B cell (primary cell): ENCODE measurements at places on chromosomes 7 and 10. TPM values are rescaled to one million over a fixed set of nuclear protein-coding genes. Genes with fewer than 3 reads are reported as not detected.
A peak's percentile ranks its signal among the peaks of the same experiment; 100 is the strongest.

HHEX gene
- 149 and 155 TPM in 2 replicates for total RNA-seq

SEMA3A gene
- 0.41 TPM in 1 of 2 replicates, not detected in the other for total RNA-seq

LIPF gene
- total RNA-seq: not detected in 2 replicates

GSTO2 gene
- total RNA-seq: 0.89 and 1.4 TPM in 2 replicates

SLC26A5 gene
- total RNA-seq: not detected in 2 replicates

NOS3 gene
- total RNA-seq: 0.39 TPM in 1 of 2 replicates, not detected in the other

HKDC1 gene
- not detected in 2 replicates for total RNA-seq

TMEM72 gene
- not detected in 2 replicates for total RNA-seq

DNA sequence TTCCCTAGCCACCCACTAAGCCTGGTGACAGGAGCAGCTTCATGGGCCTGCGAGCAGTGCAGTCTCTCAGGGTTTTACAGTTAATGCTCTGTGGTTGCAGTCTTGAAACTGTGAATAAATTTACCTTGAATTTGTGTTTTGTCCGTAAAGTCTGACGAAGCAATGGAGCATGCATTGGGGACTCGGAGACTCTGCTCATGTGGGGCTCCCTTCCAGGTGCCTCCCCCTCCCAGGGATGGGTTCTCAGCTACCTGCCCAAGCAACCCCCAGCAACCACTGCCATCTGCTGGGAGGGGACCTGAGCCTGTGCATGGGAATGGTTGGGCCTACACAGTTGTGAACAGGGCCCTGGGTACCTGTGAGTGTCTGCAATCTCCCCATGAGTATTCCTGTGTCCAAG is 36.3 kb upstream of the IKZF1 start:
- no peak overlapping the region for H3K4me3 ChIP-seq
- peaks cover 91% of the 10 kb centered on the region for H3K4me1 ChIP-seq
- peak overlapping the region; percentile 57 for H3K27ac ChIP-seq
- DNase-seq: peak; percentile 21

DNA sequence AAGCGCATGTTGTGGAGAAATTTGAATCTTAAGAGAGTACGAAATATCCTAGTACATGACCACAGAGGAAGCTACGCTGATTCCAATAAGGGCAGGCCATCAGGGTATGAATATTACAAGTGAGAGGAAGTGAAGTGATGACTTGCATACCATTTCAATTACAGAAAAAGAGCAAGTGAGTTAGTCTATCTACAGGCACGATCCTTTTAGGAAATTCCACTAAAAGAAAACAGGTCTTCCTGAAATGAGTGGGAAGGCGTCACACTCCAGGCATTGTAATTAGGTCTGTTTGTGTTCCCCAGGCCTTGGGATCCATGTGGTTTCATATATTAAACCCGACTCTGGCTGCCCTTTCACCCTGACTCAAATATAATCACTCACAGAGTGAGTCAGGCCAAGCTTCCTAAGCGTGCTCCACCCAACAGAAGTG is 152.5 kb downstream of the SEMA3A start:
- no peaks in the 10 kb centered on the region for H3K36me3 ChIP-seq
- H3K27me3 ChIP-seq: no peaks in the 10 kb centered on the region
- H3K4me1 ChIP-seq: no peaks in the 10 kb centered on the region
- H3K27ac ChIP-seq: no peak overlapping the region

DNA sequence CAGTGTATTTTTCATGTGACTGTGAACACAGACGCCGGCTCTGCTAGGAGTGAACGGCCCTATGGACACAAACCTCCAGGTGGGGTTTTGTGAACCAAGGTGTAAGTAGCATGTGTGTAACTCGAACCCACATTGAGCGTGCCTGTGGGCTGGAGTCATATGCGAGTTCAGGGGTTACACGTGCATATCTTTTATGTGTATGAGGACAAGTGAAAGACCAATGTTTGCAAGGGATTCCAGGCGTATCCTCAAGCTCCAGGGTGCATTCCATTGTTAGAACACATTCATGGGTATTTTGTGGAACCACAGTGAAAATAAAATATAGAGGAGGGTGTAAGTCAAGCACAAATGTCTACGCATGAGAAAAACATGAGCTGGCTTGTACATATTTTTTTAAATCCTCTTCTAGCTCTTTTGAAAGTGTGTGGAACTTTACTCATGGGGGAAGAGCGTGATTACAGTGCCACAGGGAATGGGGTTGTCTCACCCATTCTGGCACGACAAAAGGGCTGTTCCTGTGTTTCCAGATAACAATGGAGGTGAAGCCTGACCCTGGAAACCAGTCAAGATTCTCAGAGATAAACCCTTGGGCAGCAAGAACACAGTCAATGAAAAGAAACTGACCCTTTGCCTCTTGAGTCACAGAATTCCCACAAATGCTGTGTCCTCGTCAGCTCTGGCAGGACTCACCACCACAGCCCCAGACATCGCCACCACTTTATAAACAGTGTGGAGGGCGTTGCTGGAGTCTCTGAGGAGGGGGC is 37.0 kb upstream of the GOT1 start:
- no peaks in the 10 kb centered on the region for H3K4me1 ChIP-seq
- no peak for DNase-seq
- H3K27ac ChIP-seq: no peak overlapping the region
- no peaks in the 10 kb centered on the region for H3K36me3 ChIP-seq
- no peak overlapping the region for H3K4me3 ChIP-seq
- H3K27me3 ChIP-seq: peaks cover 7% of the 10 kb centered on the region

DNA sequence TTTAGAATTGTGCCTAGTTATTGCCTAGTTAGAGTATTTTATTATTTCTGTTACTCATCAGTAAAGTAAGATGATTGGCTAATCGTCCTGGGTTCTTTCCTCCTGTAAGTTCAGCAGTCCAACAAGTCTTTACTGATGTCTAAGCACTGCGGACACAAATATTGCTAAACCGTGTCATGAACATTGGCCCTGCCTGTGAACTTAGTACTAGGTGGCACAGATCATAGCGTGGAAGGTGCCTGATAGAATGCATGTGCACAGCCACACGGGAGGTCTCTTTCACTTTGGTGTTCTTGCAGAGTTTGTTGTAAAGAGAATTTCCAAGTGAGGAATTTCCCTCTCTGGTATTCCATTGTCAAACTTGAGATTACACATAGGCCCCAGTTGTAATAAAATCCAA is 38.0 kb downstream of the RBM33 start:
- H3K4me1 ChIP-seq: no peaks in the 10 kb centered on the region
- no peaks in the 10 kb centered on the region for H3K27me3 ChIP-seq
- DNase-seq: no peak
- peaks cover 61% of the 10 kb centered on the region for H3K36me3 ChIP-seq
- H3K27ac ChIP-seq: no peak overlapping the region

GRCh38 chr10:50538555-50539398 is 85.0 kb downstream of the SGMS1 start:
- H3K4me1 ChIP-seq: peaks cover 45% of the 10 kb centered on the region
- H3K27ac ChIP-seq: no peak overlapping the region
- H3K27me3 ChIP-seq: no peaks in the 10 kb centered on the region
- DNase-seq: no peak
- no peak overlapping the region for H3K4me3 ChIP-seq
- H3K36me3 ChIP-seq: peaks cover 3% of the 10 kb centered on the region

GRCh38 chr7:27174874-27175625 is 930 bp upstream of the HOXA10 start:
- peaks cover 52% of the 10 kb centered on the region for H3K4me1 ChIP-seq
- no peak for DNase-seq
- no peak overlapping the region for H3K27ac ChIP-seq
- H3K4me3 ChIP-seq: no peak overlapping the region
- H3K36me3 ChIP-seq: no peaks in the 10 kb centered on the region

DNA sequence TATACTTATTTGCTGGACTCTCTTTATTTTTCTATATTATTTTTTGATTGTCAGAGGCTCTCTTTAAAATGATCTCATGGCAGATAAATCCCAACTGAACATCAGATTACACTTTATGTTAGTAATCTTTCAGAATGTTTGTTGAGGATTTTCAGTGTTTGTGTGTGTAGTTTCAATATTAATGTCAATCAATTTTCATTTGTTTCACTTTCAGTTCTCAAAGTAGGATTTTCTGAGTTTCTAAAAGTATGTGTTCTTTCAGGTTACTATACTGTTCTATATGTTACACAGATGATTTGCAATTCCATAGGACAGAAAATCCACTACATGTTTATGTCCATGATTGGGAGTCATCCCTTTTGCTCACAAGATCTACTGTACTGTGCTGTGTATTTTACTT is 311.9 kb upstream of the POT1 start:
- H3K27me3 ChIP-seq: no peaks in the 10 kb centered on the region
- no peak overlapping the region for H3K4me3 ChIP-seq
- no peak overlapping the region for H3K27ac ChIP-seq
- no peak for DNase-seq

GRCh38 chr7:155405399-155406318 is 52.3 kb upstream of the EN2 start:
- no peak overlapping the region for H3K27ac ChIP-seq
- H3K27me3 ChIP-seq: no peaks in the 10 kb centered on the region
- no peak for DNase-seq
- no peak overlapping the region for H3K4me3 ChIP-seq
- H3K36me3 ChIP-seq: no peaks in the 10 kb centered on the region
- no peaks in the 10 kb centered on the region for H3K4me1 ChIP-seq

DNA sequence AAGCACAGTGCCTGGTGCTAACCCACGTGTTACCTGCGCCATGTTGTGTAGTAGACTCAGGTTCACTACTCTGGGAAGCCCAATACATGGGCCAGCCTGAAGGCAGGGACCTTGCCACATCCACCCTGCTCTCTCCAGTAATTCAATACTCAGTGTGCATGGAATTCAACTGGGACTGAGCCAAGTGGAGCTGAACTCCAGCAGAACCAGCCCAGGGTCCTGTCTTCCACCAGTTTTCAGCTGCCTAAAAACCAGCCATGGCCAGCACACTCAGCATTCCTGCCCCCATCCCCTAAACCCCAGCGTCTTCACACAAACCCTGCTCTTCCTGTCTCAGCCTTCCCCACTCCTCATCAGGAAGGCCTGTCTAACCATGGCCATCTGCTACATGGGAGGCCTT is 15.4 kb downstream of the FGF8 start:
- no peaks in the 10 kb centered on the region for H3K4me1 ChIP-seq
- DNase-seq: no peak

DNA sequence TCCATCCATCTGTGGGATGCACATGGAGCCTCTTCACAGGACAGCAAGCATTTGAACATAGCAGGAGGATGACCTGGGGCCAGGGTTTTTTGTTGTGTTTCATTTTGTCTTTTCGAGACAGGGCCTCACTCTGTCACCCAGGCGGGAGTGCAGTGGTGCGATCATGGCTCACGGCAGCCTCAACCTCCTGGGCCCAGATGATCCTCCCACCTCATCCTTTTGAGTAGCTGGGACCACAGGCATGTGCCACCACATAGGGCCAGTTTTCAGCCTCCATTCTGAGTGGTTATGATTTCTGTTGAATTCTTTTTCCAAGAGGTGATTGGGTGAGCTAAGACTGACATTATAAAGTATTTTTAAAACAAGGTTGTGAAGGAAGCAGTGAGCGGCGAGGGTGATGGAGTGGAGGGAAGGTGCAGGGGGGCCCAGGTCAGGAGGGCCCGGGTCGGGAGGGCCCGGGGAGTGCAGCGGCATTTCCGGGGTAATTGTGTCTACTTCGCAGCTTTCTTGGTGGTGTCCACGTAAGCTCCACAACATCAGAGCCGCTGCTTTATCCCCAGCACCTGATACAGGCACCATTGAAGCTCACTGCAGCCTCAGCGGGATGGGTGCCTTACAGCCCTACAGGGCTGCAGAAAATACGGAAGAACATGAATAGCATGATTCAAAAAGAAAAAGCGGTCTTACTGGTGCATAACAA is 12.0 kb upstream of the LARP4B start:
- peaks cover 18% of the 10 kb centered on the region for H3K4me1 ChIP-seq
- H3K27me3 ChIP-seq: no peaks in the 10 kb centered on the region
- H3K4me3 ChIP-seq: peak overlapping the region; percentile 37
- H3K27ac ChIP-seq: no peak overlapping the region
- H3K36me3 ChIP-seq: no peaks in the 10 kb centered on the region
- DNase-seq: peak; percentile 29

DNA sequence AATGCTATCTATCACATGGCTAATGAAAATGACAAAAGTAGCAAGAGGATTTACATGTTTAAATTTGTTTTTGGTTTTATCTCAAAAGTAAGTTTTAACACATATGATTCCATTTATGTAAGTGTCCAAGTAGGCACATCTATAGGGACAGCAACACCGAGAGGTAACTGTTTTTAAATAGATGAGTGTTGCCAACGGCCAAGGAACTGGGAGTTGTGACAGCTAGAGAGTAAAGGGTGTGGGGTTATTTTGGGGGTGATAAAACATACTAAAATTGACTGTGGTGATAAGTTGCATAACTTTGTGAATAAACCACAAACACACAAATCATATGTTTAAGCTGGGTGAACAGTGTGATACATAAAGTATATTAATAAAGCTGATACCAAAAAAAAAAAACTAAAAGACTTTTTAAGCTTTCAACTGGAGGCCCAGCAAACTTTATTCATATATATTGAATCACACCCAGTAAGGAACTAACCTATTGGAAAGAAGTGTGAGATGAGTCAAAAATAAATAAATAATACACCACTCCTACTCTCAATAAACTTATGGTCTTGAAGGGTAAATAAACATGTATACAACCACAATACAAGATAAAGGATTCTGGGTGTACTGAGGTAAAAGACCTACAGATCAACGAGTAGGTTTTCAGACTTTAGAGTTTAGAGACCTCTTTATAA is 33.0 kb downstream of the LRRC72 start:
- H3K4me3 ChIP-seq: no peak overlapping the region
- peaks cover 10% of the 10 kb centered on the region for H3K4me1 ChIP-seq
- H3K27ac ChIP-seq: no peak overlapping the region
- no peaks in the 10 kb centered on the region for H3K27me3 ChIP-seq
- DNase-seq: no peak
- H3K36me3 ChIP-seq: no peaks in the 10 kb centered on the region

DNA sequence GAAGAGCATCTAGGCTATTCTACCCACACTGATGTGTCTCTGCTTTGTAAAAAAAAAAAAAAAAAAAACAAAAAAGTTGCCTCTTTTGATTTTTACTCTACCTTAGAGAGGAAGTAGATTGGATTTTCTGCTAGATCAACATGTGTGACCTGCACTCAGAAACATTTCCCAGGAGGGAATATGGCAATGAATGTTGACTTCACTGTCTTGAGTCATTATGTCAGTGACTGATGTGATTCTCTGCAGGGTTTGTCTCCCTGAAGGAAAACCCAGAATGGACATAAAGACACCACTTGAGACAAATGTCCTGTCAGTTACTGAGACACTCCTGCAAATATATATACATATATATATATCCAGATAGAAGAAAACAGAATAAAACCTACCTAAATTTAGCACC is 370.3 kb downstream of the BMPER start:
- H3K4me1 ChIP-seq: no peaks in the 10 kb centered on the region
- H3K27ac ChIP-seq: no peak overlapping the region
- no peaks in the 10 kb centered on the region for H3K36me3 ChIP-seq
- H3K4me3 ChIP-seq: no peak overlapping the region

DNA sequence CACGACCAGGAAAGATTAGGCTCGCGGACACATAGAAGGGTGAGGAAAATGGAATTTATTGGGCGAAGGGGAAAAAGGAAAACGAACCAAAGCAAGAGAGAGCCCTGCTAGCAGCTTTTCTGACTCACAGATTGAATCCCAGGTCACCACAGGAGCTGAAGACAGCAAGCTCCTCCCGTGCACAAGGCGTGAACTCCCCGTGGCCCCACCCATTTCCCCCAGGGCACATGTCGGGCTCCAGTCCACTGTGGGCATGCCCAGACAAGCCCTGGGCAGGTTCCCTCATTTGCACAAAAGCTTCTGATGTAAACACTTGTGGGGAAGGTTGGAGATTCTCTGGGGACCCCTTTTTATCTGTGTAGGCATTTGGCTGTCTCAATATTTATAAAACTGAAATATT is 582.4 kb downstream of the SUGCT start:
- no peaks in the 10 kb centered on the region for H3K36me3 ChIP-seq
- no peak for DNase-seq
- no peak overlapping the region for H3K27ac ChIP-seq
- no peaks in the 10 kb centered on the region for H3K4me1 ChIP-seq
